ENCODE measurements at places on chromosomes 16 and 17.

DNA sequence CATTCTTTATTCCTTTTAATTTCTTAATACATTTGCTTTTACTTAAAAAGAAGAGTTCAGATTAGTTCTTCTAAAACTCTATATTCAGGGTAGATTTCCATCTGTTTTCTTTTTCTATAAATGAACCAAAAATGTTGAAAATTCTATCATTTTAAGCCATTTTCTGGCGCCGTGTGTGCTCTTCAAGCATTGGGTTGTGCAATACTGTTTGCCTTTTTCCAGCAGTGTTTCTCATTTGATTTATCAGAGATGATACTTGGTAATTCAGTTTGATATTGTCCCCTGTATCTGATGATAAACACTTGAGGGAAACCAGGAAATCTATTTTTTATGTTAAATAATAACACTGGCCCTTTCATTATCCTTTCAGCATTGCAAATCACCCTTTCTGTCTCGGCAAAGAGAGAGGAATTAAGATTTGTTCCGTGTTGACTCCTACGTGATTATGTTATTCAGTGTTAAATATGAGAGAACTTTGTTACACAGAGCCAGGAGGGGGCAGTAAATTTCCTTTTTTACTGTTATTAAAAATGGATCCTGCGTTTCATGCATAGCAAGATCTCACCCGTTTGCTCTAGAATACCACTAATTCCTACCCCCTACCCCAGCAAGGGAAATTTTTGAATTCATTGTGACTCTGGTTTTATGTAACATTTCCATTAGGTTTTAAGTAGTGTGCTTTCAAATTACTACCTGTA, 606.9 kb upstream of the RBFOX1 start:
- DNase-seq = no peak

DNA sequence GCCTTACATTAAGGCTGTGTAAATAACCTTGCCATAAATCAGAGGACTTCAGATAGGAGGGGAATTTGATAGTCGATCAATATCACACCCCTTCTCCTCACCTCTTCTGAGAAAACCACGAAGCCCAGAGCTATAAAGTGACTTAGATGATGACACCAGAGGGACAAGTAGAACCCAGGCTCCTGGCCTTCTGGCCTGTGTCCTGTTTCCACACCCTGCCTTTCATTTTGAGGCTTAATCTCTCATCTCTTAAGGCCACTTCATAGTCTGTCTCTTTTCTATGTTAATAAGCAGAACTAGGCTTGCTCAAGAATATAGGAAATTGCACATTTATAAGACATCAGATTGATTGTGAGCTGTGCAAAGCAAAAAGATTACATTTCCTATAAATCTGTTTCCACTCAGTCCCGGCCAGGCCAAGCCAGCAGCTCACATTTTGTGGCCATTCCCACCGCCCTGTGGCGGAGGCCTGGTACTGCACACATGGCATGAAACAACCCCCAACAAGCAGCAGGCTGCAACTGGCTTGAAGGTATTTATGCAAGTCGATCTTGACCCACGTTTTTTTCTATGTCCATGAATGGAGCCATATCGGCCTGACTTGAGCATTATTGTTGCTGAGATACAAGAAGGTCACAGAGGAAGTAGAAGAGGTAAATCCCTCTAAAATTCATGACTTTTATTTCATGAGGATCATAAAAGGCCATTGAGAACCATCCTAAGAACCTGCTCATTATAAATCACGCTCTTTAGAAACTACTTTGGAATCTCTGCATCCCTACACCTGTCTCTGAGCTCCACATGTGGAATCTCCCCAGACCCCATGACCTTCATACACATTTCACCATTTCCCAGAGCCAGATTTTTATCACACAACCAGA, 93.7 kb downstream of the PMP22 start:
- peak; percentile 34 for DNase-seq

GRCh38 chr16:3187798-3188674, at the start of gene OR1F1:
TSS of gene OR1F1 (plus strand) at chr16:3188204.
- peak; percentile 41 for DNase-seq

DNA sequence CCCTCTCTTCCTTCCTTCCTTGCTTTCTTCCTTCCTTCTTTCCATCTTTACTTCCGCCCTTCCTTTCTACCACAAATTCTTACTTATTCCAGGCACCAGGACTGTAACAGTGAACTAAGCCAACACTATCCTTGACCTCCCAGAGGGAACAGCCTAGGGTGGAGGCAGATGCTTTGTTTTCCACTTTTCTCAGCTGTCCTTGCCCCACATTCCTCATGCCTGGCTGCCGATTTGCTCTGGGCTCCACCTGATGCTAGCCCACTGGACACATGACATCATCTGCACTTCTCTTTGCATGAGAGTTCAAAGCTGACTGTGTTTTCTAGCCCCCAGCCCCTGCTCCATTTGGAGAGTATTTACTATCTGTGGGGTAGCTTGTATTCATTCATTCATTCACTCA, 283.0 kb downstream of the MAF start:
- no peak for DNase-seq

DNA sequence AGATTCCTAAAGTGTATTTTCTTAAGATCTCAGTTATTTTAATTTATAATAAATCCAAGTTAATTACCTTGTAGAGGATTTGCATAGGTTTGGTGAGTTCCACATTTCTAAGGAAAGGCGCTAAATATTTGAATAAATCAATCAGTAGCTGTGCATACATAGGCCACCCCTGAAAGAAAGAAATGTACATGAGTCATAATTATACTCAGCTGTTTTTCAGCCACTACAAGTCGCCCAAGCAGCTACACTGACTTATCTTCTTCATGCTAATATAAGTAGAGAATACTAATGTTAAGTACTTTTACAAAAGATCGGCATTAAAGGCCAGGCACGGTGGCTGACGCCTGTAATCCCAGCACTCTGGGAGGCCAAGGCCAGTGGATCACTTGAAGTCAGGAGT, 14.9 kb downstream of the SETD6 start:
- no peak for DNase-seq
